ENCODE measurements at places on chromosomes 2 and 18.

- H3K27ac ChIP-seq: no peak overlapping the region
- H3K4me1 ChIP-seq: peaks cover 3% of the 10 kb centered on the region
- H3K27me3 ChIP-seq: no peaks in the 10 kb centered on the region
- H3K36me3 ChIP-seq: no peaks in the 10 kb centered on the region
- H3K4me3 ChIP-seq: no peak overlapping the region
Observed at GRCh38 chr18:78647018-78647417, 332.6 kb upstream of the SALL3 start.

GRCh38 chr2:111966241-111966640 lies 67.8 kb downstream of the MERTK start:
- H3K27ac ChIP-seq: no peak overlapping the region
- no peaks in the 10 kb centered on the region for H3K4me1 ChIP-seq
- no peak for DNase-seq
- no peaks in the 10 kb centered on the region for H3K27me3 ChIP-seq
- no peaks in the 10 kb centered on the region for H3K36me3 ChIP-seq
- no peak overlapping the region for H3K4me3 ChIP-seq

DNA sequence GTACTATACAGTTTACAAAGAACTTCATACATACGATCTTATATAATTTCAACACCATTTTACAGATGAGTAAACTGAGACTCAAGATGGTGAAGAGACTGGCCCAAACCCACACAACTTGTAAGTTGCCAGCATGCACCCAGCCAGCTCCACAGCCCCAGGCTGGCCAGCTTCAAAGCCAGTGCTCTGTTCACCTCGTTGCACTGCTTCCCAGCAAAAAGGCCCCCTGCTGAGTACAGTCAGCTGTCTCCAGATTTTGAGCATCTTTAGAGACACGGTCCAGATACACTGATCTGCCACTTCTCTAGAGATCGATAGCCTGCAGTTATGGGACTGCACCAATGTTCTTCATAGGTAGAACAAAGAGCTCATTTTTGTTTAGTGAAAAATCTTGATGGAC lies 257.2 kb upstream of the CHAC2 start:
- H3K27ac ChIP-seq: no peak overlapping the region
- H3K4me3 ChIP-seq: no peak overlapping the region
- H3K27me3 ChIP-seq: no peaks in the 10 kb centered on the region
- H3K4me1 ChIP-seq: no peaks in the 10 kb centered on the region
- DNase-seq: no peak

- no peaks in the 10 kb centered on the region for H3K27me3 ChIP-seq
- no peaks in the 10 kb centered on the region for H3K36me3 ChIP-seq
- H3K4me3 ChIP-seq: no peak overlapping the region
- H3K4me1 ChIP-seq: peaks cover 24% of the 10 kb centered on the region
Observed at GRCh38 chr2:181004647-181005325, 24.4 kb downstream of the UBE2E3 start.

GRCh38 chr2:128178650-128179460 lies 87.9 kb downstream of the UGGT1 start:
- H3K4me3 ChIP-seq: no peak overlapping the region
- H3K27ac ChIP-seq: no peak overlapping the region
- H3K27me3 ChIP-seq: no peaks in the 10 kb centered on the region
- peak; percentile 70 for DNase-seq
- peaks cover 46% of the 10 kb centered on the region for H3K36me3 ChIP-seq

- peaks cover 17% of the 10 kb centered on the region for H3K4me1 ChIP-seq
- no peaks in the 10 kb centered on the region for H3K36me3 ChIP-seq
- H3K4me3 ChIP-seq: no peak overlapping the region
- no peak for DNase-seq
Observed at GRCh38 chr2:48250474-48250844, 279.5 kb upstream of the STON1 start.

DNA sequence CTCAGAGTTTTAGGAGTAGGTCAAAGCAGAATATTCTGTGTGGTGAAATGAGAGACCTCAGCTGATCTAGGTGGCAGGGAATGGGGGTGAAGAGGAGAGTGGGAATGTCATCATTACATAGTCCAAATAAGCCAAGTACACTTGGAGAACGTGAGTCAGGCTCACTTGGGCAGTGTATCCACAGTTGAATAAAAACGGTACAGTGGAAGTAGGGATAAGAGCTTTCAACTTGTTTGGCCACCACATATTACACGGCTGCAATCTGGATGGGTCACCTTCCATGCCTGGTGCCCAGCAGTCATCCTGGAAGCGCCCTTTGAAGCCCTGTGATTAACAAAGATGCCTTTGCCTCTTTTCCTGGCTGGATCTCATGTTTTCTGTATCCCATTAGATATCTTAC lies 28.6 kb downstream of the MIB1 start:
- no peak overlapping the region for H3K27ac ChIP-seq
- no peaks in the 10 kb centered on the region for H3K4me1 ChIP-seq
- DNase-seq: no peak
- H3K27me3 ChIP-seq: no peaks in the 10 kb centered on the region
- no peak overlapping the region for H3K4me3 ChIP-seq
